T-helper 9 cell (primary cell): ENCODE measurements at places on chromosomes 3 and 15.
A peak's percentile ranks its signal among the peaks of the same experiment; 100 is the strongest.

DNA sequence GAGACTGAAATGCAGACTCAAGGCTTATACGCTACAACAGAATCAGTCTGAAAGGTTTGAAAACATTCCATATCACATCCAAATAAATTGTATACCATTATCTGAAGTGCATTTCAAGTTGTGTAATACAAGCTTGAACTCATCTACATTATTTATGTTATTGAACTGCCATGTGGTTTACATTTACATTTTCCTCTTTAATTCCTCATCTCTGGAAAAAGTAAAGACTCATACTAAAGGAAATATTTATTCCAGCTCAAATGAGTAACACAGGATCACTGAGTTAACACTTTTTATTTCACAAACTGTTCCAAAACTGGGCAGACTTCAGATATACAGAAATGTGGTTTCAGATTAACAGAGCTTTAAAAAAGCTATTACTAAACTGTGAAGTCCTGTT lies 282.5 kb downstream of the ULK4 start:
- DNase-seq: no peak

- no peak for DNase-seq
Observed at GRCh38 chr3:141557961-141558706, 71.3 kb downstream of the RASA2 start.

DNA sequence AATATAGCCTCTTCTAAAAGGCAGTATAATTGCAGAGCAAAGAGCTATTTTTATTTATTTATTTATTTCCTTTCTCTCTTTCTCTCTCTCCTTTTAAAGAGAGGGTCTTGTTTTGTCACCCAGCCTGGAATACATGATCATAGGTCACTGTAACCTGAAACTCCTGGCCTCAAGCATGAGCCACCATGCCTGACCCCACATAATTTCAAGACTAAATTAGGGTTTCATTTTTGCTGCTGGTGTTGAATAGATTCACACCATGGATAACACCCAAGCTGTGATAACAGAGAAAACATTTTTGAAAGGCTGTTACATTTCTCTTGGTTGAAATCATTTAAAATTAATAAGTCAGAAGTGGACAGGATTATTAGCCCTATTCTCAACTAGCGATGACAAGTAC lies 131.6 kb downstream of the LEKR1 start:
- DNase-seq: no peak

- DNase-seq: no peak
Observed at GRCh38 chr15:59185725-59186124, 20.9 kb upstream of the LDHAL6B start.

DNA sequence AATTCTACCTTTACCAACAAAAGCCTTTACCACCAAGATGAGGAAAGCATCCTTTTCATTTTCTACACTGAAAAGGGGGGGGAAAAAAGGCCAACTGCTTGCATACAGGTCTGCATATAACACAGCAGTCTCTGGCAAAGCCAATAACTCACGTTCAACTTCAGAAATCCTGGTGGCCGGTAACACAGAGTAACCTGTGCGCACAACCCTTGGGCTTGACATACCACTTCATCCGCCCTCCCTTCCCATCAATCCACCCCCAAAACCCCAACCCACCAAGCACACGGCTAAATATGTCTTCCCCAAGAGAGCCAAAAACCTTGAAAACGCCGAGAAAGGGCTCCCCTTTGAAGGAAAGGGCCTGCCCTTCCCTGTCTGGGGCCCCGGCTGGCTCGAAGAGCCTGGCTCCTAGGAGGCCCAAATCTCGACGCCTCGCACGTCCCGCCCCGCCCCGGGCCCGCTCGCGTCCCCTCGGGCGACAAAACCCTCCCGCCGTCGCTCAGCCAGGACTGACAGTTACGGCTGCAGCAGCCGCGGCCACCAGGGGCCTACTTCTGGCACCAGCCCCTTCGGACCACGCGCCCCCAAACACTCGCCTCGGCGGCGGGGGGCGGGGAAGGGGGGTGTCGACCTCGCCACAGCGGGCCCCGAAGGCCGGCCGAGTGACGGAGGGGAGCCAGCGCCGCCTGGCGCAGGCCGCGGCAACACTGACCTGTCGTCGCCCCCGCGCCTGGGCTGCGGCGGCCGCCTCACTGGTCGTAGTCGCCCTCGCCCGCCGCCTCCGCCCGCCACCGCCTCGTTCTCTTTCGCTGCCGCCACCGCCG lies 835 bp downstream of the UBE3A start:
- peak; percentile 34 for DNase-seq

DNA sequence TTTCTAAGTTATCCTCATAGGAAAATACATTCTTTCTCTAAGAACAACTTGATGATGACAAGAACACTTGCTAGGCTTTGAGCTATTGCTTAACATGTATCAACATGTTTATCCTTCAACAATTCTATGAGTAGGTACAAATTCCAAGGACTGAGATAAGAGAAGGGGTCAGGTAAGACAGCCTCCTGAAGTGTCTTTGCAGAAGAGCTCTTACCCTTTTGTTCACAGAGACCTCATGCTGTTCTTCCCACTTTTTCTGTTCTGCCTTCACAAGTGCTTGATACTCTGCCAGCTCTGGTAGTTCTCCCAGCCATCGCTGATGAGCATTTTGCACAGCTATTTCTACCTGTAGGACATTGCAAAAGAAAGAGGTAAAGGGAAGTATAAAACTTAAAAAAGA lies 50.9 kb downstream of the CEP152 start:
- no peak for DNase-seq

DNA sequence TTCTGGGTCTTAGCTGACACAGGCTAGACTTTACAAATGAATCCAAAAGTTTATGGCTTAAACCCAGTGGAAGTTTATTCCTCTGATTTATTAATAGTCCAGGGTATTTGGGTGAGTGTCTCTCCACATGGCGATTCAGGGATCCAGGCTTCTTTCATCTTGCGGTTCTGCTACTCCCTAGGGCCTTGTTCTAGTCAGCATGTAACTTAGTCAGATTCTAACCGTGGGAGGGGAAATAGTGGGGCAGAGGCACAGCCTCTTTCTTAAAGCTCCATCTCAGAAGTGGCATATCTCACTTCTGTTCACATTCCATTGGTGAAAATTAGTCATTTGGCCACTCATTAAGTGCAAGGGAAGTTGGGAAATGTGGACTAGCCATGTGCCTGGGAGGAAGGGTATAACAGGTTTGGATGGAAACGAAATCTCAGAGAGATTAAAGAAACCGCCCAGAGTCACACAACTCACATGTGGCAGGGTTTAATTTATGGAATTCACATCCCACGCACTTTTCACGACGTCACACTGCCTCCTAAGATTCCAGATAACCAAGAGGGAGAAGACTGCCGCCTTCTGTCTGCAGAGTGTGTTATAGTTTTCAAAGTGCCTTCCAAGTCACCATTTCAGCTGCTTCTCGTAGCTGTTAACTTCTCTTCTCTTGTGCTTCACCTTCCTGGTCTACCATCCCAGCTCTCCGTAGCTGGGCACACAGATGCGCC lies 11.4 kb upstream of the RASGRF1 start:
- DNase-seq: no peak

DNA sequence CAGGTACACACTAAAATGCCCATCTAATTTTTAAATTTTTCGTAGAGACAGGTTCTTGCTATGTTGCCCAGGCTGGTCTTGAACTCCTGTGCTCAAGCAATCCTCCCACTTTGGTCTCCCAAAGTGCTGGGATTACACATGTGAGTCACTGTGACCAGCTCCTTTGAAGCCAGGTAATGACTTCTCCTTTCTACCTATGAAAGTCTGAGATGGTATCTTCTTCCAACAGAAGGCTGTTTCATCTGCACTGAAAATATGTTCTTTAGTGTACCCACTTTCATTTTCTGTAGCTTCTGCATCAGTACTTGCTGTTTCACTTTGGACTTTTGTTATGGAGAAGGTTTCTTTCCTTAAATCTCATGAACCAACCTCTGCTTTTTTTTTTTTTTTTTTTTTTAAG lies 8.8 kb downstream of the OIP5 start:
- no peak for DNase-seq

DNA sequence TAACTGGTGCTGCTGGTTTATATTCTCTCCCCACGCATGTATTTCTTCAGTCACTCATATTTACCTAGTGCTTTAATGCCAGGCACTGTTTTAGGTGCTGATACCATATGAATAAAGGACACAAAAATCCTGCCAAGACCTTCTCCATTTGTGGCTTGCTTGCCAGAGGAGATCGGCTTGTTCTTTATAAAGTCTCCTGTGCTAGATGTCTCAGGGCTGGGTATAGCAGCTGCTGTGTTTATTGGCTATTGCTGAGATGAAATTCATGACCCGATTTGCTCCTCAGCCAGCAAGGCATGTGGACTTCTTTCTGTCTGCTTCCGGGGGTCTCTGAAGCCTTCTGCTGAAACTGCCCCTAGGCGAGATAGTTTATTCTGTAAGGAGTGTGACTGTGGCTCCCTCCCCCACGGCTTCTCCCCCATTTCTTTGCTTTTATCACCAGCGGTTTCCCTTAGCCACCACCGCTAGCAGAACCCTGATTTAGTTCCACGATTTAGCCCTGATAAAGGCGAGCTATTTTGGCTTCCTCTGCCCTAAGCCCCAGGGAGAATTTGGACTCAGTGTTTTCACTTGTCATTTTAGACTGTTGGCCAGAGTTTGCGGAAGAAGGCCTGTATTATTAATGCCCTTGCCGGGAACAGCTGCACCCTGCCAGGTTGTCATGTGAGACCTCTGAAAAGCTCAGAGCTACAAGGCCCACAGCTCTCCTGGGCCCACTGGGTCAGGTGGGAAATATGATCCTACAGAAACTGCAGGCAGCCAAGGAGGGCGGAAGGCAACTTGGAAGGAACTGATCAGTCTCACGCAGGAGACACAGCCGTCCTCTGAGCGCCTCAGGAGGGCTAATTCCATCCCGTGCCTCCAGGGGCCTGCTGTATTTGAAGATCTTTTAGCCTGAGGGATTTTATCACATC lies 46.8 kb downstream of the ST6GAL1 start:
- no peak for DNase-seq

GRCh38 chr15:81419332-81419943 lies 45.4 kb upstream of the TMC3 start:
- DNase-seq: no peak

GRCh38 chr3:18556503-18557135 lies 131.5 kb upstream of the SATB1 start:
- peak; percentile 8 for DNase-seq

DNA sequence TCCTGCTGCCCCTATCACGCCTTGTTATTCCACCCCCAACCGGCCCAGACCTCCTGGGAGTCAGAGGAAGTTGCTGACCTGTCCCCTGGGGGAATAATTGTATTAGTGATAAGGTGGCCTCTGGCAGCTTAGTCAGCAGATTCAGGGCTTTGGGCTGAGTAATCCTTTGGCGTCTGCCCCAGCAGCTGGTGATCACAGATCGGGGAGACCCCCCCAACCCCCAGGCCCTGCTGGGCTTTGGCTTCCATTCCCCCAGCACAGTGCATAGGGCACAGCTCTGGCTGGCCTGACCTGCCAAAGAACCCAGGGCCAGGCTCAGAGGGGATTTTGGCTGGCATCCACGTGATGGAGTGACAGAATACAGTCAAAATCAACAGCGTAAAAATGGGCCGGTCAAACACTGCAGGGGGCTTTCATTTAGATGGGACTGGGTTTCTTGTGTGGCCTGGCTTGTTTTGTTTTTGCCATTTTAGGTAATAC lies 3.9 kb upstream of the NR2E3 start:
- no peak for DNase-seq

DNA sequence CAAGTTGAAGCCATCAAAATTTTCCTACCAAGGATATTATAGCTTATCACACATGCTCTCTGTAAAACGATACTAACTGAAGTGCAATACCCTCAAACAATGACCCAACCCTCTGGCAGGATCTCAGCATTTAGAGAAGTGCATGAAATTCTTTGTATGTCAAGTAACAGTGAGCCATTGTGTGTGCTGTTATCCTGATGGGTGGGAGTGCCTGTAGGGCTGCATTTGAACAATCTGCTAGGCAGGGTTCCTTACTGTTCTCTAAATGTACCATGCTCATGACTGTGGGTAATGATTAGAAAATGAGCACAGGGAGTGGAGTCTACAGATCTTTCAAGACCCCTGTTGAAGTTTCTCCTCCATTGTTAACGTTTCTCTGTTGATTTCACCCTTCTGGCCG lies 398.1 kb downstream of the NSUN3 start:
- DNase-seq: no peak

GRCh38 chr3:108180194-108180593 lies 42.0 kb downstream of the IFT57 start:
- DNase-seq: no peak

DNA sequence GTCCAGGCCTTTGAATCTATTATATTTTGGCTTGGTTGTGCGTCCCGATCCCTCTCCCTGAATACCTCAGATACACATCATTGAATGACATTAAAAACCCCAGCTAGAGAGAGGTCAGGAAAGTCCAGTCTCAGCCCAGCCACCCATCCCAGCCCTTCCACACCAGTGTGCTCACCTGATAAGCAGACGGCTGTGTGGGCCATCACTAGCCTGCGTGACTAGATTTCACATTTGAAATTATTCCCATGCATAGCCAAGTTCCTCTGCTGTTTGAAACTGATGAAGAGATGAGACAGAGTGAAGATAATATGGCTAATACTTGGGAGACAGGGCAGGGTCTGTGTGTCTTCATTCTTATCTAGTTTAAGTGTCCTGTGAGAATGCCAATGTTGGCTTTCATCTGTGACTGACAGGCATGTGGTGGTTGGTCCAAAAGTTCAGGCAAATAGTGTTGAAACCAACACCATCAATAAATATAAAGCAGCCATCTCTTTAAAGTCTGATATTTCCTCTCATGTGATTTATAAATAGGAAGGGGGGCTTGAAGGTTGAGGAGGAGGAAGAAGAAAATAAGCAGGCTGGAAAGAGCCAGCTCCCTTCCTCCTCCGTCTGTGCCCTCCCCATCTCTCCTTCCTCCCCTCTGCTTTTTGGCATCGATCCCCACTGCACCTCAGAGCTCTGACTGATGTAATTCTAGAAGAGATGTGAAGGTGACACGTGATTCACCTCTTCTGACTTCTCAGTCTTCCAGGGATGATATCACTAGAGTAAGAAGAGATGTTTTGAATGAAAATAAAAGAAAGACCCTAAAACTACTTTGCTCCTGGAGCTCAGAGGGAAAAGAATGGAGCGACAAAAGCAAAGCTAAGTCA lies 5.1 kb downstream of the FAM43A start:
- no peak for DNase-seq

DNA sequence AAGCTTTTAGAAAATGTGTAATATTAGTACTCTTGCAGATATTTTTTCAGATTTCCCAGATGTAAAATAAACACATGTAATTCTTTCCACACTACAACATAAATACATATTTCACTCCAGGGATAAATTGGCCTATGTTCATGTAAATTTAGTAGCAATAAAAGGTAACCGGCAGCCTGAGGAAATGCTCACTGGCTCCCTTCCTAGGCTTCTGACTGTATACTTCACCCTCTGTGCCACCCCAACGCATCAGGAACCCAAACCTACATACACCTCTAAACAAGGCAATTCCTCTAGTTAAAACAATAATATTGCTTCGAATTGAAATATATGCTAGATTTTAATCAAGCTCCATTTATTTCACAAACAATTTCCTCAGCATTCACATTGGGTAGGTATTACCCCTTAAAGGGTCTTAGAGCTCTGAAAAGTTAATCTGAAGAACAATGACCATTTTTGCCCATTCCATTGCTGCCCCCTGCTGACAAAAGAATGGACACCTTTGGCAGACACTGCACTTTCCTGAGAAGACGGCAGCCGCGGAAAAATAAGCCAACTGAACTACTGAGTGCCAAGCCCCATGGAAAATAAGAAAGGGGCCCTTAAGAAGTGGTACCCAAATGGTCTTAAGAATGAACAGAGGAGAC lies 212.5 kb downstream of the OSBPL10 start:
- DNase-seq: peak; percentile 34
